ENCODE measurements at places on chromosomes 7 and 10.

- DNase-seq: no peak
Observed at GRCh38 chr10:133275684-133276092, 980 bp downstream of the ADAM8 start.

GRCh38 chr10:59337201-59337652, 25.1 kb downstream of the FAM13C start:
- no peak for DNase-seq

- DNase-seq: no peak
Observed at GRCh38 chr10:97822261-97822687, 27.4 kb upstream of the GOLGA7B start.

DNA sequence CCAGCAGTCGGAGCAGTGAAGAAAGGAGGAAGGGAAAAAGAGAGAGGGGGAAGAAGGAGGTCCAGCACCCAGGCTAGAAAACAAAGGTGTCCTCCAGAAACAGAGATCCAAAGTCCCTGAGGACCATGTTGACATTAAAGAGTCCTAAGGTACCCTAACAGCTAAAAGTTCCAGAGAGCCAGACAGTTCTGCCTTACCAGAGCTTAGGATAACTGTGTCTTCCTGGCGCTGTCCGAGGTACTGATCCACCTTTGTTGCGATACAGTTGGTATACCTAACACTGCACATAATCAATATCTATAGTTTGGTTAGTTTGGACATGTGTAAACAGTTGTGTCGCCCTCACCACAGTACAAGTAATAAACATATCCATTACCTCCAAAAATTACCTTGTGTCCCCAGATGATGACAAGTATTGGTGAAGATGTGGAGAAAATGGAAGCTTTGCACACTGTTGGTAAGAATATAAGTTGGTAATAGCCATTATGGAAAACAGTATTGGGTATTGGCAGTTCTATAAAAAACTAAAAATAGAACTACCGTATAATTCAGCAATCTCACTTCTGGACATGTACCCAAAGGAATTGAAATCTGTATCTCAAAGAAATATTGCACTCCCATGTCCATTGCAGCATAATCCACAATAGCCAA, 59.8 kb downstream of the GRID1 start:
- no peak for DNase-seq

DNA sequence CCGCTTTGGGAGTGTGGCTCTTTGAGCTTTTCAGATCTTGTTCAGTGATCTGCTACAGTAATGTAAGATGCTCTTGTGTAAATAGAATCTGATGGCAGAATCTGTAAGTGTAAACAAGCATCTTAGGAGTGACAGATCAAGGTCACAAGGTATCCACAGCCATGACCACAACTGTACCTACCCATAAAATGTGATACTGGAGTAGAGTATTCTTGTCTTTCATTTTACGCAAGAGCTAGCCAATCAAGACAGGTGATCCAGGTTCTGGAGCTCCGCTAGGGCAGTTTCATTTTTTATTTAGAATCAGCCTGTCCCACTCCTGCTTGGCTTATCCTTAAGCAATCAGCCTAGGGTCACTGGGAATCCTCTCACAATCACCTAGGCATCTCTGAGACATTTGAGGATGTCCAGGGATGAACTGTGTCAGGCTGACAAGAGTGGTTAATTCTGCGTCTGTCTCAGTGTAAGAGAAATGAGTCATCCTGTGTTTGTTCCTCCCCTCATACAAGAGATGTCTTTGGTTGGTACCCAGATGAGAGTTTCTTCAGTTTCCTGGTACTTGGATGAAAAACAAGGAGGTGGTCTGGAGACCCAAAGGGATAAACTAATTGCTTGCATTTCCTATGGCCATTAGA, 13.6 kb downstream of the ZNF138 start:
- DNase-seq: no peak

GRCh38 chr10:82643601-82644000, 768.6 kb downstream of the NRG3 start:
- DNase-seq: no peak

GRCh38 chr7:91465595-91466061, 201.4 kb downstream of the FZD1 start:
- DNase-seq: no peak

DNA sequence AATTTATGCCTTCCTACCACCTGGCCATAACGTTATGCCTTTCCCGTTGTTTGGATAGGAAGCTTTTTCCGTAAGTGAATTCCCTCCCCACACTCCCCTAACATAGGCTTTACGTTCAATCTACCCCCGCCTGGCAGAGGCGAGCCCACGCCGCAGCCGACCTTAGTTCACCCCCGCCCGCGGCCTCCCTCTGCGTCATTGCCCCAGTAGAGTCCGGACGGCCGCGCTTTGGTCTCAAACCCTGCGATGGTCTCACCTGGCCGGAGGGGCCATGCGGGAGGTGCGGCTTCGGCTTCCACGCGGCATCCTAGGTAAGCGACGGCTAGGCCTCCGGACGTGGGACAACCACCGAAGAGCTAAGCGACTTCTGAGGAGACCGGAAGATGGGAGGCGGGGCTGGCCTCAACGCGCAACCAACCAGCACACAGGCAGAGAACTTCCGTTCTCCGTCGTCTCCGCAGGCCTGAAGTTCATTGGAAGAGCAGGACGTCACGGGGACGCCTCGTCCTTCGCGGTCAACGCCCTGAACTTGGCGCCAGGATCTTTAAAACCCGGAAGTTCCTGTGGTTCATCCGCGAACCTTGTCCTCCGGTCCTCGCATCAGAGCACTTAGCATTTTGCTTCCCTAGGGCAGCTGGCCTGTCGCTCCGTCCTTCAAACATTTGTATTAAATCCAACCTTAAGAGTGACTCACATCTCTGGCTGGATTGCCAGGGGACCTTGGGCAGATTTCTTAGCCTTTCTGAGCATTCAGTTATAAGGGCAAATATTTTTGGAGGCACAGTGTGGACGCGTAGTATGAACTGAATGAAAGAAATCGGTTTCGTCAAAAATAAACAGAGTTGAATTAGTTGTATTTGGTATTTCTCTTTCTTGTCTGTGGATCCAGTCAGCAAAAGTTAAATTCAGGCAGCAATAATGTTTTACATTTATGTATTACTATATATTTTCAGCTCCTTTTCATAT, at the start of gene CHCHD2:
TSS of gene CHCHD2 (minus strand) at position 369 of the 966 bp plus-strand sequence. CDS start at position 306, 63 bp downstream.
- DNase-seq: peak; percentile 92

DNA sequence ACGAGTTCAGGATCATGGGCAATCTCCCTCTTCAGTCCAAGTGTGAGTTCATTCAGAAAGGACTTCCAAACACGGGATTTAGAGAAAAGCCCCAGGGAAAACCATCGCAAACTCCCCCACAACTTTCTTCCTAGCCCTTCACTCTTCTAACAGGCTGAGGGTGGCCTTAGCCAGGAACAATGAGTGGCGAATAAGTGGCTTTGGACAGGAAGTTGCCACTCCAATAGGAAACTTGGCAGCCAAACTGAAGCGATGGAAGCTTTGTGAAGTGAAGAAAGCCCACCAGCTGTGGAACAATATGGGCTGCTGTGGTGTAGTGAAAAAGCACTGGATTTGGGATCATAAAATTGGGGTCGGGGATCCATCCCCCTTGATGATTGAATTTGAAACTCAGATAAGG, 193.2 kb downstream of the TEX36 start:
- no peak for DNase-seq

DNA sequence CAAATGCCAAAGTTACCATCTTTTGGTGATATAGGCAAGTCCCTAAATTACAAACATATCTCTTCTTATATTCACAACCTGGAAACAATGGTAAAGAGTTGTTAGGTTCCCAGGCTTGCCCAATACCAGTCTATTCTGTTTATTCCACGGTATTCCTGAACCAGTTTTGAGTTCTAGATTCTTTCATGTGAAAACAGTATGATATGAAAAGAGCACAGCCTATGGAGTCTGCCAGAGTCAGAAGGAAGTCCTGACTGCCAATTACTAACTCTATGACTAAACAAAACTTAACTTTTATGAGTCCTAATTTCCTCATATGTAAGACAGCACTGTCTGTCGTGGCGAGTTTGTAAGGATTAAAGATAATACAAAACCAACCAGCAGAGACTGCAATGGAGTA, 5.6 kb downstream of the ABI1 start:
- no peak for DNase-seq

- DNase-seq: no peak
Observed at GRCh38 chr7:85602196-85602595, 415.3 kb upstream of the SEMA3D start.

GRCh38 chr10:113026679-113027078, 76.6 kb downstream of the TCF7L2 start:
- DNase-seq: no peak

DNA sequence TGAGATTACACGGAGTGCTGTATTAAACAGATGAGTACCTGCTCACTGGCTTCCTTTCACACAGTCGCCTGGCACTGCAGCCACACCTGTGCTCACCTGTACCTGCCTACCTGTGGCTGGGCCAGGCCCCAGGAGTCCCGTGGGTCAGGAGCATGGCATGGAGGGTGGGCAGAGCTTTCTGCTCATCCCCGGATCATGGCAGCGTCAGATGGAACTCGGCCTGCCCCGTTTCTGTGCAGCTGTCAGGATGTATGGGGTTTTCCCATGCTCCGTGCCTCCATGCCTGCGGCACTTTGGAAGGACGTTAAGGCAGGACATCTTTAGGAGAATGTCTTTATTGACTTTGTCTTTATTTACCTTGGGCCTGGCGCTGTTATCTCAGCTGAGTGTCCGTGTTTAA, 112.2 kb downstream of the MGMT start:
- no peak for DNase-seq

DNA sequence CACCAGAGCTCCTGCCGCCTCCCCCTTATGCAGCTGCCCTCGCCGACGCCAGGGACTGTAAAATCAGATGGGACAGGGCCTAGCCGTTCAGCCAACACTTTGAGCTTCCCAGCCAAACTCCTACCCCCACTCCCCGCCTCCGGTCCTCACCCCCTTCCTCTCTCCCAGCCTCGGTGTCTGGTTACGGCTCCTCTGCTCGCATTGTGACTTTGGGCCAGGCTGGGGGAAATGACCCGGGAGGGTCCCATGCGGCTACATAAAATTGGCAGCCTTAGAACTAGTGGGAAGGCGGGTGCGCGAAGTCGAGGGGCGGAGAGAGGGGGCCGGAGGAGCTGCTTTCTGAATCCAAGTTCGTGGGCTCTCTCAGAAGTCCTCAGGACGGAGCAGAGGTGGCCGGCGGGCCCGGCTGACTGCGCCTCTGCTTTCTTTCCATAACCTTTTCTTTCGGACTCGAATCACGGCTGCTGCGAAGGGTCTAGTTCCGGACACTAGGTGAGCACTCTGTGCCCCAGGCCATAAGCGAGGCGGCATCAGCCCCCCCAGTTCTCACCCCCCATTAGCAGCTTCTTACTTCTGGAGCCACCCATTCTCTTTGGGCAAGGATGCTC, at the start of gene KAZALD1:
TSS of gene KAZALD1 (plus strand) at position 366 of the 608 bp plus-strand sequence. CDS start 604 bp downstream, outside the sequence.
- no peak for DNase-seq

DNA sequence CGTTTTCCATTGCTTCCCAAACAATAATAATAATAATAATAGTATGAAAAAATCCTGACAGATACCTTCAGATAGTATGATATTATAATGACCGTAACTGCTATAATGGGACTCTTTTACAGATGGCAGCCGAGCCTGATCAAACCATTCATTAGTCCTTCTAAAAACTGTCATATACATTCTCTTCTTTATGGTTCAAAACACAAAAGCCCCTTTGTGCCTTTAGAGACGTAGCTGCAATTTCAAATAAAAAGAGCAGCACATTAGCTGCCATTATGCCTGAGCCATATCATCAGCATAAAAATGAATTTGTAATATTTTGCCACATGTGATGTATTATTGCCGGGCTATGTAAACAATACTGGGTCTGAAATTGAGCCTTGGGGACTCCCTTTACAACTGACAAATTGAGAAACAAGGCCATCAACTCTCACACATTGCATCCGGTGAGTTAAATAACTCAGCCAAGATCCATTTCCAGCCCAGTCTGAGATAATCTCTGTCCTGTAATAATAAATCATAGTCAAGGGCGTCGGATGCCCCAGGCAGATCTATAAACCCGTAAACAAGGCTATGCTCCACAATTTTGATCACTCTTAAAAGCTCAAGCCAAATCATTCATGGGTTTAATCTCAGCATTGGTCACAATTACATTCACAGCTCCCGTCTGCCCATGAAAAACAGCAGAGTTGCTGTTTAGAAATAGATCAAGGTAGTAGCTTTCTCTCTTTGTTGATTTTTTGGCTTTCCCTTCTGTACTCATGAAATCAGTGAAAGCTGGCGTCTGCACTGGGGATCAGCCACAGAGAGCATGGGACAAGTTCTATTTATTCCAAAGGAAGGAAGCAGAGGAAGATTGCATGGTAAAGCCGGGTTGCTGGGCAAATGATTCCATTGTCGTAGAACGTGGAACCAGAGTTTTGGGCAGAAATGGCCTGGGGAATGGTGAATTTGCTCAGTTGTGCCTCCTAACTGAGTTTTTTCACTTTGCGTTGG, 150.1 kb upstream of the BMPER start:
- DNase-seq: no peak

DNA sequence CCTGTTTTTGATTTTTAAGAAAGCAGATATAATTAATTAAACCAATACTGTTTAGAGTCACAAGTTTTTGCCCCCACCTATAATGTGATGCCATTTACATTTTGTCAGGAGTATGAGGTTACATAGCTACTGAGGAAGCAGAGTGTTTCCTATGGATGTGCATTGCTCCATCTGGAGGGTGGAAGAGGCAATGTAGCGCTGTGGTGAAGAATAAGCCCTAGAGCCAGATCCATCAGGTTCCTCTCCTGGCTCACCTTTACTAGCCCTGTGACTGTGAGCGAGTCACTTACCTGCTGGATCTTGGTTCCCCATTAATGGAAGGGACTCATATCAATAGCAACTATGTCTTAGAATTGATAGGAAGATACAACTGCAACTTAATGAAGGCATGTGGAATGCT, 216.0 kb downstream of the GPAM start:
- DNase-seq: no peak

All from effector memory CD4-positive, alpha-beta T cell (primary cell).